Colonic mucosa (tissue), 4 donors: ENCODE measurements at places on chromosomes 5 and 9. TPM values are rescaled to one million over a fixed set of nuclear protein-coding genes. Genes with fewer than 3 reads are reported as not detected.

The TAS2R1 gene
- not detected for total RNA-seq

GRCh38 chr5:73367650-73368049 lies 80.9 kb downstream of the FOXD1 start:
- H3K27me3 ChIP-seq, result no peaks in the 10 kb centered on the region
- DNase-seq, result no peak
- H3K4me3 ChIP-seq, result no peak overlapping the region
- no peaks in the 10 kb centered on the region for H3K4me1 ChIP-seq
- H3K36me3 ChIP-seq, result no peaks in the 10 kb centered on the region

The XRCC4 gene
- 8.7 TPM for total RNA-seq

- no peaks in the 10 kb centered on the region for H3K4me1 ChIP-seq
- no peak overlapping the region for H3K4me3 ChIP-seq
- no peaks in the 10 kb centered on the region for H3K36me3 ChIP-seq
- H3K27ac ChIP-seq, result no peak overlapping the region
- H3K27me3 ChIP-seq, result no peaks in the 10 kb centered on the region
- DNase-seq, result no peak
Observed at GRCh38 chr9:18976709-18977531, 56.1 kb downstream of the SAXO1 start.

DNA sequence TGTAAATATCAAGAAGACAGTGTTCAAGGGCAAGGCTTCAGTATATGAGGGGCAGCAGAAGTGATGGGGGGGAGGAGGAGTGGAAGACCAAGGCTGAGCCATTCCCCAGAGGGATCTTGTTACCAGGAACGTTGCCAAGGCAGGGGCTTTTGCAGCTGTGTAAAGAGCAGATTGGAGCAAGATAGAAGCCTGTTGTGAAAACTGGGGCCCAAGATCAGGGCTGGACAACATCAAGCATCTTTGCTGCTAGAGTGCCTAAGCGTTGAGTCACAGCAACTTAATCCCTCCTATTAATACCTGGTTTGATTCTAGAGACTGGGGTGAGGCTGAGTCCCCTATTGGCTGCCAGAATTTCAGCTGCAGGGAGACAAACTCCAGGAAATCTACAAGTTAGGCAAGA lies 18.4 kb upstream of the ERCC6L2 start:
- H3K36me3 ChIP-seq, result no peaks in the 10 kb centered on the region
- no peaks in the 10 kb centered on the region for H3K27me3 ChIP-seq
- no peaks in the 10 kb centered on the region for H3K4me1 ChIP-seq
- no peak overlapping the region for H3K4me3 ChIP-seq
- no peak overlapping the region for H3K27ac ChIP-seq
- DNase-seq, result no peak

DNA sequence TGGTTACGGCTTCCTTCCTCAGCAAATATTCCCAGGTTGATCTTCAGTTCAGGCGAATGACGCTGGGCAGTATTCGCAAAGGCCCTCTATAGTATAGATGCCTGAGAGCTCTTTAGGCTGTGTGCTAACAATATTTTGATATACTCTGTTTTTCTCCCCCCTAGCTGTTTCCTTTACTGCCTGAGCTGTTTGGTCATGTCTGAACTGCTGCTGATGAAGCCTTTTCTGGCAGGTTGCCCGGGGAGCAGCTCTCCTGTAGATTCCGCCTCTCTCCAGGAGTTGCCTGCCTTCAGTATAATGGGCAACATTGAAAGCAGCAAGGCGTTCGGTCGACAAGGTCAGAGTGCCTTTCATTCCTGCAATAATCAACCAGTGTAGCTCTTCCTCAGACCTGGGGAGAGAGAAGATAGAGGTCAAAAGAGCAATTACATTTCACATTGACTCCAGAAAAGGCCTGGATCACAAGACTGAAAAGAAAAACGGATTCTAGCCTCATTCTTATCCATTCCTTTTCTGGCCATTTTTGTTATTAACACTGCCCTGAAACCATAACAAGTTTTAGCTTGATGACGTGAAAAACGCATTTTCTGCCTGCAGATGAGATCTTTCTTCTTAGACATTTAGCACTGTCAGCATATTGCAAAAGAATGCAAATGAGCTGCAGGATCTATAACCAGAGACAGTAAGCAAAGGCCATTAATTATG lies 60.1 kb upstream of the ZNF608 start:
- no peaks in the 10 kb centered on the region for H3K36me3 ChIP-seq
- no peak overlapping the region for H3K27ac ChIP-seq
- peak; percentile 89 for DNase-seq
- no peaks in the 10 kb centered on the region for H3K27me3 ChIP-seq

The PCDHA1 gene
- not detected for total RNA-seq

DNA sequence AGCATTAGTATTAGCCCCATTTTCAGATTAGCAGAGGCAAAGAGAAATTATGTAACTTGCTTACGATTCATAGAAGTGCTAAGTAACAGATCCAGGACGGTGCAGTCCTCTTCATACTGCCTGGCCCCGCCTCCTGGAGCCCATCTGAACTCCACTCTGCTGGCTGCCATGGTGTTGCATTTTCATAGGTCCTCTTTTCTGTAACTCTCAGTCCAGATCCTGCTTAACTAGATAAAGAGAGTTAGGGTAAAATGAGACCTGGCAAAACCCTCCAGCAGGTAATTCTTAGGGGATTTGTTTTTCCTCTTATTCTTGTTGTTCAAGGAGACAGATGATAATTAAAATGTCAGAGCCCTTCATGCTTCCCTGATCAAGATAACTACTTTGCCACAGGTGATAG lies 135.1 kb upstream of the EFNA5 start:
- DNase-seq, result no peak
- H3K4me3 ChIP-seq, result no peak overlapping the region
- no peaks in the 10 kb centered on the region for H3K4me1 ChIP-seq
- no peaks in the 10 kb centered on the region for H3K36me3 ChIP-seq
